Neural cell (in vitro differentiated cells): ENCODE measurements at places on chromosomes 16 and 17. TPM values are rescaled to one million over a fixed set of nuclear protein-coding genes. Genes with fewer than 3 reads are reported as not detected.

The PLA2G10 gene
- polyA plus RNA-seq, result not detected in 2 replicates

The NR1D1 gene
- 0.73 TPM in 1 of 2 replicates, not detected in the other for polyA plus RNA-seq

The HOXB4 gene
- polyA plus RNA-seq, result not detected in 2 replicates

The EMP2 gene
- polyA plus RNA-seq, result 0.14 TPM in 1 of 2 replicates, not detected in the other

The HSF4 gene
- 12.7 and 27.9 TPM in 2 replicates for polyA plus RNA-seq

The SBK1 gene
- polyA plus RNA-seq, result 18.2 and 27.4 TPM in 2 replicates

The GPR139 gene
- polyA plus RNA-seq, result 0.52 TPM in 1 of 2 replicates, not detected in the other

The TUFM gene
- polyA plus RNA-seq, result 144 and 157 TPM in 2 replicates

The MSLN gene
- polyA plus RNA-seq, result 0.40 and 0.63 TPM in 2 replicates

The ZNF423 gene
- 3.0 and 4.5 TPM in 2 replicates for polyA plus RNA-seq

The DNAI2 gene
- not detected in 2 replicates for polyA plus RNA-seq

The OTOA gene
- polyA plus RNA-seq, result 0.12 and 1.3 TPM in 2 replicates

The PRSS33 gene
- polyA plus RNA-seq, result not detected in 2 replicates

The CD300LB gene
- polyA plus RNA-seq, result not detected in 2 replicates

The ULK2 gene
- polyA plus RNA-seq, result 48.4 and 55.1 TPM in 2 replicates

The BICDL2 gene
- 0.37 TPM in 1 of 2 replicates, not detected in the other for polyA plus RNA-seq

The NOS2 gene
- polyA plus RNA-seq, result 0.28 and 0.53 TPM in 2 replicates

The IGFBP4 gene
- polyA plus RNA-seq, result 0.32 and 1.3 TPM in 2 replicates

The RAB11FIP4 gene
- polyA plus RNA-seq, result 14.4 and 25.1 TPM in 2 replicates

The IRX5 gene
- polyA plus RNA-seq, result 0.14 and 0.26 TPM in 2 replicates

The COL1A1 gene
- 0.14 TPM in 1 of 2 replicates, not detected in the other for polyA plus RNA-seq

The ABCC12 gene
- polyA plus RNA-seq, result not detected in 2 replicates

The CORO6 gene
- polyA plus RNA-seq, result 1.2 and 4.3 TPM in 2 replicates

The KRTAP4-1 gene
- not detected in 2 replicates for polyA plus RNA-seq

The TMC8 gene
- 0.24 and 0.41 TPM in 2 replicates for polyA plus RNA-seq

The MYH8 gene
- 3.0 and 3.7 TPM in 2 replicates for polyA plus RNA-seq

The TUBB3 gene
- 2,442 and 2,885 TPM in 2 replicates for polyA plus RNA-seq

The CASKIN1 gene
- polyA plus RNA-seq, result 10.3 and 12.3 TPM in 2 replicates

The TPSG1 gene
- polyA plus RNA-seq, result not detected in 2 replicates

The NGFR gene
- polyA plus RNA-seq, result 3.6 and 6.7 TPM in 2 replicates

The GAS2L2 gene
- 0.38 and 1.2 TPM in 2 replicates for polyA plus RNA-seq

The SEPTIN1 gene
- 0.38 TPM in 1 of 2 replicates, not detected in the other for polyA plus RNA-seq
